NCI-H1092 (cell line): ENCODE measurements at places on chromosomes 7 and 10.

DNA sequence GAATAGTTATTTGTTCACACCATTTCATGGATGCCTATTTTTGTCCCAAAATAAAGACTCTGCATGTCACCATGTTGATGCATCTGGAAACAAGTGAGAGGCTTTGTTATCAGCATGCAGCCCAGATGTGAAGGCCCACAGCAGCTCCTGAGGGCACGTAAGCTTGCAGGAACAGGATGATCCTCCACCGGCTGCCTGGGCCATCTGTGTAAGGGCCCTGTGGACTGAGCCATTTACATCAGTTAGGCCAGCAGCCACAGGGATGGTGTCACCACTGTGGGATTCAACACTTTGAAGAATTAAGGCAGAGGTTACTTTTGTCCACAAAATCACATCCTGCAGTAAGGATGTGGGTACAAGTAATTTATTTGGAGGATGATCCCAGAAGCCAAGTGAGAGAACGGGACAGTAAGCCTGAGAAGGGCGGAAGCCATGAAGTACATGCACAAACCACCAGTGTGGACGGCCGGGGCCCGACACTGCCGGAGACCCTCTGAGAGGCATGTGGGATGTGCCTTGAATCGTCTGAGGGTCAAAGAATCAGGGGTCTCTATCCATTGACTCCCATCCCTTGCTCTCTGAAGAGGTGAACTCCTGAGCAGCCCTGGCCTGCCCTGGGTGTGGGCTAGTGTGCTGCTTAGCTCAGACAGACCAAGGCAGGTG lies 609.7 kb downstream of the DNAJB6 start:
- DNase-seq: no peak

GRCh38 chr10:73881221-73881919 lies 7.0 kb upstream of the CAMK2G start:
- no peak for DNase-seq

DNA sequence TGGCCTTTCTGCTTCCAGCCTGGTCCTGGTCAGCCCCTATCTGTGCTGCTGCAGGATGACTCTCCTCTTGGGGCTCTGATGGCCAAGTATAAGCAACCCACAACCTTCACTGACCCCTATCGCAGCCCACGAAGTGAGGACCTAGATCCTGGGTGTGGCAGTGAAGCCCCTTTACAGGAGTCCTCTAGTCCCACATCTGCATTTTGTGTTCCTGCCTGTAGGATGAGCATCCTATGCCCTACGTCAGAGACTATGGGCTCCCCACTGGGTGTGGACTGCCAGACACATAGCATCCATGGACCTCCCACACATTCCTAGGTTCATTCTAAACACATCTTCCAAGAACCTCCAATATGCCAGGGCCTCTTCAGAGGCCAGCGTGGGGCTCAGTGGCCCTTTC lies 29.0 kb downstream of the ARHGAP22 start:
- DNase-seq: no peak

DNA sequence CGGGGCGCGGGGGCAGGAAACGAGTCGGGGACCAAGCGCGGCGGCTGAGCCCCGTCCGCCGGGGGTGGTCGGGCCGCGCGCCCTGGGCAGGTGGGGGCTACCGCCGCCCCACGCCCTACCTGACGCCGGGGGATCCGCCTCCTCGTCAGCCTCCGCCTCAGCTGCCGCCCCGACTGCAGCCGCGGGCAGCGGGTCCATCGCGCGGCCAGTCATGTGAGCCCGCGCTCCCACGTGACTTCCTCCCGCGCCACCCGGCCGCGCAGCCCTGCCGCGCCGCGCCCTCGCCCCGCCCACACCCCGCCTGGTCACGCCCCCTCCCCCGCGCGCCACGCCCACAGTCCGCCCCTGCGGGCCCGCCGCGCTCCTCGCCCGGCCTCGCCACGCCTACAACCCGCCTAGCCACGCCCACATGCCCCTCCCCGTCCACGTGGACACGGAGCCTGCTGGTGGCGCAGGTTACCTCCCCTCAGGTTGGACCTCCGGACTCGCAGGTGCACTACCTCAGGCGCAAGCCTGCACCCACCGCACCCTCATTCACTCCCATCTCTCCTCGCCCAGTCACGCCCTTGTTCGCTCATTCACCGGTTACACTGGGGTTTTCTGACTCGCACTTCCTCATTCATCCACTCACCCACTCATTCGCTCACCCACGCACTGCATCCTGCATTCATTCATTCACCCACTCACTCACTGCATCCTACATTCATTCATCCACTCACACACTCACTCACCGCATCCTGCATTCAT lies at the start of gene SNX8:
SNX8 (minus strand) TSS at position 233 of the 747 bp plus-strand sequence; CDS start at position 213, 20 bp downstream.
- peak; percentile 83 for DNase-seq

DNA sequence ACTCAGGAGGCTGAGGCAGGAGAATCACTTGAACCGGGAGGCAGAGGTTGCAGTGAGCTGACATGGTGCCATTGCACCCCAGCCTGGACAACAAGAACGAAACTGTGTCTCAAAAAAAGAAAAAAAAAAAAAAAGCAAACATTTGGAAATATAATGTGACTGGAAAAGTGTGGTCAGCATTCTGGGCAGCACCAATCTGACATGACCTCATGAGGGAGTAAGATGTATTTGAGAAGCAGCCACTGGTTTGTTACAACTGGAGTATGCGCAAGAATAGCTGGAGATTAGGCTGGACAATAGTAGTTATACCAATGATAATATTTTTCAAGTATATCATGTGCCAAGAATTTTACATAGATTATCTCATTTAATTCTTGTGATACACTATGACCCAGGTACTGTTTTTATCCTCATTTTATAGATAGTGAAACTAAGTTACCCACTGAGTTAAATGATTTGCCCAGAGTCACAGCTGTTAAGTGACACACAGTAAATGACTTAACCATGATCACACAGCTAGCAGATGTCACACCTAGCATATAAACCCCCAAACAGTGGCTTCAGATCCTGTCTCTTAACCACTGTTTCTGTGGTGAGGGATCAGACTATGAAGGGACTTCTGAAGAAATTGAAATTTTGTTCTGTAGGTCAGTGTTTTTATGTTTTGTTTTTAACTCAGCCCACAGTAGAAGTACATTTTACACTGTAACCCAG lies 11.1 kb downstream of the MCU start:
- DNase-seq: no peak

DNA sequence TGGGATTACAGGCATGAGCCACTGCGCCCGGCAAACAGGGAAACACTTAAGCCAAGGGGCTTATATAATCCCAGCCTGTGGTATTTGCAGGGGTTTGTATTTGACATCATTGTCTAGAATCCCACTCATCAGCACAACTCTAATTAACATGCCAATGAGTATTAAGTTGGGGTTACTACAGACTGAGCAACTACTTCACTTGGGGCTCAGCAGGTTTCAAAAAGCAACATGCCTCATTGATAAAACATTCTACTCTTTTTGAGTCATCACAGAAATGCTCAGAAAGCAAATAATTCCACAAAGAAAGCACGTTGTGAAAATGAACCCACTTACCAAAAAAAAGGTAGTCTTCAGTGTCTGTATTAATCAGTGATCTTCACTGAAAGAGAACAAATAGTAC lies 236.9 kb upstream of the CELF2 start:
- no peak for DNase-seq

- no peak for DNase-seq
These were observed 25.5 kb downstream of the JAZF1 start for GRCh38 chr7:28155019-28155660.

DNA sequence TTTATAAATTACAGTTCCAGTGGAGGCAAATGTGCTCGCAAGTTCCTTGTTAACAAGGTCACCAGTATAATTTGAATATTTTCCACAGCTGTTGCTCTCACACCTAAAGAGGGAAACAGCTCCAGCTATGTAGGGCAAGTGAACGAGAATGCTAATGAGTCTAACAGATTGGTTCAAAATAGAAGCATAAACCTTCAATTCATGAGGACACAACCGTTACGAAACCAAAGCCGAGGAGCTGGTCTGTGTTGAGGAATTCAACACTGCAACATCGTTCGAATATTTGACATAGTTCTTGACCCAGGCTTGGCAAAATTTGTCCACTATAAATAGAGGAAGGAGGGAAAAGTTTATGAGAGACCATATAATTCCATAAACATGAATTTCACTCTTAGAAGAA lies 161.3 kb downstream of the KLF6 start:
- DNase-seq: no peak

DNA sequence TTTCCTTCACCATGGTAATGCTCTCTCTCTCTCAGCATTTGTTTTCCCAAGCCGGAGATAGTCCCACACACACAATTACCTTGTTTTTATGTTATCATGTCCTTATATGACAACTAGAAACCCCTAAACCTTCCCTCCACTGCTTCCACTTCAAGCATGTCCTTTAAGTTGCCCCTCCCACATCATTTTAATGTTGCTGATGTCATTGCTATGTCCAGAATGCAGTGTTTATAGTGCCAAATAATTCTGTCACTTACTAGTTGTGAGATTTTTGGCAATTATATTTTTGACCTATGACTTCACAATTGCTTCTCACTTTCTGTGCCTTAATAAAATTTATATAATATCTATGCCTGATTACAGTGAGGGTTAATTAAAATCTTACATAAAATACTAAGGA lies 645.9 kb downstream of the XPNPEP1 start:
- no peak for DNase-seq

DNA sequence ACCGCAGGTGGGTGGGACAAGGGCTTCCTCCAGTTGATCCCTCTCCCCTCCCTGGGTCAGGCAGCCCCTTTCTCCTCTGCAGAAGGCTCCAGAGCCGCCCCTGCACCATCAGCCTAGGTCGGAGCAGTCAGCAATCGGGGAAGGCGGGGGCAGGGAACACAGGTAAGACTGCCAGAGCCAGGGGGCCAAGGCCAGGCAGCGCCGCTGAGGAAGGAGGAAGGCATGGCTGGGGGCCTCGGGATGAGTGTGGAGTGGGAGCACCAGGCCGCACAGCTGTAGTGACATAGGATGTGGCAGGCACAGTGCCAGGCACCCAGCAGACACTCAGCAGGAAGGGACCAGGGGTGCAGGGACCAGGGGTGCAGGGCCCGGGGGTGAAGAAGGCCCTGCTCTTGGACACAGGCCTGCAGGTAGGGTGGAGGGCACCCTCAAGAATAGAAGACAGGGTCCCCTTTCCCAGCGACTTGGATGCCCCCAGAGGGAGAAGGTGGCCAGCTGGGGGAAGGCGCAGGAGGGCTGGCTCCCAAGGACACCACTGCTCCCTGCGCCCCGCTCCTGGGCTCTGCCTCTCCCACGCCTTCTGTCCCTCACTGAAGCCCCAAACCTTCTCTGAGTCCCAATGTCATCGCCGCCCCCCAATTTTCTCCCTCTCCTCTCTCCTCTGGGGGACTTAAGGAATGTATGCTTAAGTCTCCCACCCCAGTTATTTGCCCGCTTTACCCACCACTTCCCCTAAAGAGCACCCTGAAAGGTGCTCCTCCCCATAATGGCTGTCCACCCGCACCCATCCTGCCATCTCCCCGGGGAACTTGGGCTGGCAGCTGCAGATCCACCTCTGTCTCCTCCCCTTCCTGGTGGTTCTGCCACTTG lies 38.5 kb downstream of the CAMK2B start:
- no peak for DNase-seq

- DNase-seq: no peak
These were observed 252.6 kb downstream of the DOCK4 start for GRCh38 chr7:111953611-111954010.

DNA sequence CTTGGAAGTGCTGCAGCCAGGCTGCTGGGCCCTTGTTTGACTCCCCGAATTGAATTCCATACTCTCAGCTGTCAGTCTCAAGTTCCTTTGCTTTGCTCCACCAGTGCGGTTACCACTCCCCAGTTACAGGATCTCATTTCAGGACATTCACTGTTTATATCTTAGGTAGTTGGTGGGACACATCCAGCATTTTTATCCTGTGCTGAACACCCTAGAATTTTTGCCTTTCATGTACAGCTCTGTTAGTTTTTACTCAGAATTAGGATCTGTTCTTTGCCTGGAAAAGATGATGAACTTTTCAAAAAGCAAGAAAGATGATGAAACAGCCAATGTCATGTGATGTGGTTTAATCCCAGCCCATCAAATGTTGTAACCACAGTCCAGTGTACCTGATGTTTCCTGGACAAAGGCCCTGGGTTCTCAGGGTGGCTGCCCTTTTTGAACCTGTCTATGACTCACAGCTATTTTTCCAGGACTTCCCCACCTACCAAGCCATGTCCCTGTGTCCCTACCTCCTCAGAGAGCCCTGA lies 149.7 kb downstream of the NOC3L start:
- no peak for DNase-seq
